ENCODE measurements at places on chromosomes 12 and 14. TPM values are rescaled to one million over a fixed set of nuclear protein-coding genes. Genes with fewer than 3 reads are reported as not detected.
A peak's percentile ranks its signal among the peaks of the same experiment; 100 is the strongest.

DNA sequence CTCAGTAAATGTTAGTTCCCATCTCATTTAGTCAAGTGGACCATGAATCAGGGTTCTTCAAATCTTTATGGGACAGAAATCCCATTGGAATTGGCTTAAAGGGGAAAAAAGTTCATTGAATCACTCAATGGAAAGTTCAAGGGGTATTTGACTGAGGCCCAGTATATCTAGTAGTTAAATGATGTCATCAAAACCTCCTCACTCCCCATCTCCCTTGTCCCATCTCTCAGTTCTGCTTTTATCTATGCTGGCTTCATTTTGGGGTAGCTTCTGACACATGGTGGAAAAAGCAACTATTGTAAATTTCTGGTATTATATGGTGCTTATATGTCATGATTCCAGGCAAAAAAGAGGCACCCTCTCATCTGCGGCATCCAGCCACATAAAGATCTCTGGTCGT is 51.9 kb downstream of the DAAM1 start:
- H3K36me3 ChIP-seq: 0 out of 2 replicates have a peak, but pooled peaks cover 5% of the 10 kb centered on the region
- peaks cover 13% of the 10 kb centered on the region for H3K4me1 ChIP-seq

GRCh38 chr12:105426766-105427165 is 96.3 kb downstream of the C12orf75 start:
- H3K27ac ChIP-seq: no peak overlapping the region
- no peaks in the 10 kb centered on the region for H3K27me3 ChIP-seq
- H3K4me3 ChIP-seq: no peak overlapping the region
- DNase-seq: no peak
- peaks cover 24% of the 10 kb centered on the region for H3K36me3 ChIP-seq

GRCh38 chr12:123990511-123990910 is 17.5 kb downstream of the ZNF664 start:
- peaks cover 43% of the 10 kb centered on the region for H3K4me1 ChIP-seq
- H3K27ac ChIP-seq: no peak overlapping the region
- H3K4me3 ChIP-seq: no peak overlapping the region
- H3K27me3 ChIP-seq: no peaks in the 10 kb centered on the region

DNA sequence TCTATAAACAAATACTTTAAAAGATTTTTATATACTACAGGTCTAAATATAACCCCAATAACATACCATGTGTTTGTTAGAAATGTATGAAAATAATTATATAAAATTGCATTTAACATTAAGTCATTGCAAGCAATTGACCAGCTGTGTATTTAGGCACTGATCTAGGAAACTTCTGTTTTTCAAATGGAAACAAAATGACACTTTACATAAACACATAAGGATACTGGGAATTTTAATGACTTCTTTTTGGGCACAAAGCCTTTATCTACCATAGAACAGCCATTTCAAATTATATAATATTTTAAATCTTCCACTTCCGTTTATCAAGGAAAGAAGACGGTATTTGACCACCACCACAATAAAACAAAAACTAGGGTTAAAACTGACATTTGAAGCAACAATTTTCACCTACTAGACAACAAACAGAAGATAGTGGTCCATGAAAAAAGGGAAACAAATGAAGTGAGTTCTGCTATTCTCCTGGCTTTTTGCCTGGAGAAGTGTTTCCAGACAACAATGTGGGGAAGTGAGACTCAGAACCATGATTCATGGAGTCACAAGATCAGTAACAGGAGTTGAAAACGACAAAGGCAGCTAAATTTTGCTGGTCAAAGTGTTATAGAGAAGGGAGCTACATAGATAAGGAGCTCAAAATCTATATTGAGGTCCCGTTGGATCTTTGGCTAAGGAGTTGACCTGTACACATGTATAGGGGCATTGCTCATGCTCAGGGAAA is 475.1 kb downstream of the TRHDE start:
- no peaks in the 10 kb centered on the region for H3K4me1 ChIP-seq
- H3K4me3 ChIP-seq: no peak overlapping the region
- no peak overlapping the region for H3K27ac ChIP-seq
- no peaks in the 10 kb centered on the region for H3K27me3 ChIP-seq
- no peaks in the 10 kb centered on the region for H3K36me3 ChIP-seq

DNA sequence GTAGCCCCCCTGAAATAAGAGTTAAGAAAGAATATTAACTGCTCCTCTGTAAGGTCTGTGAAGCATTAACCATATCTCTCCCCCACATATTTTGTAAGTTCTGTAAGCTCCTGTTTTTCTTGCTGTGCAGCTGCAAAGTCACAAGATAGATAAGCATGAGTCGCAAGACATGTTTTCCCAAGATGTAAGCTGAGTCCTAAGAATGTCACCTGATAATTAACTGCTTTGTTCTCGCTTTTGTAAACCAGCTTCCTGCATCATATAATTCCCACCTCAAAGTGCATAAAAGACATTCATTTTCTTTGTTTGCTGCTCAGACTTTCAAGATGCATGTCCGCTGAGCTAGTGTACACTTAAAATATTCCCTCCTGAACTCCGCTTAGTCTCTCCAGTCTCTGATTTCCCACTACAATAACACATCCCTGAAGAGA is 27.0 kb upstream of the PHC1 start:
- H3K4me3 ChIP-seq: no peak overlapping the region
- no peak for DNase-seq

DNA sequence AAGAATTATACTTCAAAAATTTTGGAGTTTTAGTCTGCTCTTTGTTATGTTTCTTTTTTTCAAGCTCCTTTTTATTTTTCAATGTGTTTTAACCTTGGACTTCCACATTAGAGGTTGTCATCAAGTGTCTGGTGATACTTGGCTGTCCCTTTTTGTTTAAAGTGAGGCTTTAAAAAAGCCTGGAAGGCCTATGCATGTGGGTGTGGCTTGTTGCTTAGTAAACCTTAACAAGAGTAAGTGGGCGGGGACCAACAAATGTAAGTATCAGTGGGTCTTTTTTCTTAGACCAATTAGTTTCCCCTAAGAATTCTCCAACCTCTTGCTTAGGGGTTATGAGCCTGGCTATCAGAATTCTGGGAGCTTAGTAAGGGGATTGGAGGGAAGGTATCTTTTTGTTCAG is 26.4 kb downstream of the HCFC2 start:
- peaks cover 15% of the 10 kb centered on the region for H3K4me1 ChIP-seq
- H3K36me3 ChIP-seq: peaks cover 28% of the 10 kb centered on the region
- H3K27me3 ChIP-seq: no peaks in the 10 kb centered on the region
- no peak overlapping the region for H3K27ac ChIP-seq
- DNase-seq: no peak

DNA sequence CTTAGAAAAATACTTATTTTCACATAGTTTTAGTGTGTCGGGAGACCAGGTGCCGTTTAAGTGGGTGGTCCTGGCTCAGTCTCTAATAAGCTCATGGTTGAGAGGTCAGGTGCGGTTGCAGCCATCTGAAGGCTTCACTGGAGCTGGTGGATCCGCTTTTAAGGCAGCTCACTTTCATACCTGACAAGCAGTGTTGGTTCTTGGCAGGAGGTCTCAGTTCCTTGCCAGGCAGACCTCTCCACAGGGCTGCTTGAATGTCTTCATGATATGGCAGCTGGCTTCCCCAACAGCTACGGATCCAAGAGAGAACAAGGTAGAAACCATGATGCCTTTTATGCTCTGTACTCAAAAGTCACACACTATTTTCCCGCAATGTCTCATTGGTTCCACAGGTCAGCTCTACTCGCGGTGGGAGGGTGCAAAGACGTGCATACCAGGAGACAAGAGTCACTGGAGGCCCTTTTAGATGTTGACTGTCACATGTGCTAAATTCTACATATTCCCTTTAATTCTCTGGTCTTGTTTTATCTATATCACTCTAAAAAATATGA is 8.0 kb upstream of the ZDHHC17 start:
- no peak for DNase-seq
- H3K4me1 ChIP-seq: peaks cover 18% of the 10 kb centered on the region
- no peaks in the 10 kb centered on the region for H3K27me3 ChIP-seq

Gene CIDEB
- total RNA-seq: 0.24 TPM

Gene IAPP
- not detected for total RNA-seq

Gene ULK1
- 21.9 TPM for total RNA-seq

Gene BMAL2
- total RNA-seq: 22.6 TPM

Gene TIGAR
- 45.4 TPM for total RNA-seq

DNA sequence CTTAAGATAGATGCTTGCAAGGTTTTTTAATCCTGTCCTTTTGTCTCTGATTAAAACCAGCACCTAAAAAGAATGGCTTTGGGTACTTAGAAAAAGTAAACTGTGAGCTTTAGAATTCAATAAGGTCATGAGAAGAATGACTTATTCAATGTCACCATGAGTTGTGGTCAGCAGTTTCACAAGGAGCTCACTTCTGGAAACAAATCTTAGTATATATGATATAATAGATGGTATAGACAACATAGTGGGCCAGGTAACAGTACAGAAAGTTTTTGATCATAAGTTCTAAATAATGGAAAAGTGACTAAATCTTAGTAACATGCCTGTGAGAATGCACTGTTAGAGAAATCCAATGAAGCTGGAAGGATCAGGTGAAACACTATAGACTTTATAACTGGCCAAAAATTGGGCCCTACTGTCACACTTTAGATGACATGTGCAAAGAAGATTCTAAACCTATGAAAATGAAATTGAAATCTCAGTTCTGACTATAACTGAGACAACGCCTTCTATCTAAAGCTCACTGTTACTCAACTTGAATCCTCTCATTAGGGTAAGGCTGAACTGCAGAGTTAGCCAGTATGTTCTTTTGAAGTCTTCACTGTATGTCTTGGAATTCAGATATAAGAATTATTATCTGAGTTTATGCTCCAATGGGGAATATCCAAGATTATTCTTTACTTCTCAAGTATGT is 42.4 kb upstream of the RAD51AP1 start:
- no peaks in the 10 kb centered on the region for H3K4me1 ChIP-seq
- H3K27me3 ChIP-seq: no peaks in the 10 kb centered on the region
- H3K4me3 ChIP-seq: no peak overlapping the region
- DNase-seq: no peak

GRCh38 chr14:92863286-92864080 is 59.5 kb upstream of the CHGA start:
- H3K36me3 ChIP-seq: no peaks in the 10 kb centered on the region
- DNase-seq: no peak
- no peak overlapping the region for H3K27ac ChIP-seq
- no peaks in the 10 kb centered on the region for H3K4me1 ChIP-seq
- H3K27me3 ChIP-seq: peaks cover 19% of the 10 kb centered on the region

DNA sequence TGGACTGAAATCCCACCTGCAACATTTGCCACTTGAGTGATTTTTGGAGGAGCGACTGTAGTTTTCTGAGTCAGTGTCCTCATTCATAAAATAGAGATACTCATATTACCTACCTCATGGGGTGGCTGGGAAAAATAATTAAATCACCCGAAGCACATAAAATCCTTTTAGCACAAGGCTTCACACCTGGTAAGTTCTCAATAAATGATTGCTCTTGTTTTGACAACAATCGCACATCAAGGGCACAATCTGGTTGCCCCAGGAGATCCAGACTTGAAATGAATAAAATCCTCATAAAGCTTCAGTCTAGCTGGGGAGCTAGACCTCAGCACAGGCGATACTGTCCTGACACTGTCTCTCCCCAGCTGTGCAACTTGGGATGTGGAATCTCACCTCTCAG is 76.0 kb upstream of the CCDC60 start:
- peaks cover 5% of the 10 kb centered on the region for H3K36me3 ChIP-seq
- no peak overlapping the region for H3K27ac ChIP-seq
- H3K4me3 ChIP-seq: no peak overlapping the region
- no peak for DNase-seq

GRCh38 chr14:72512281-72512680 is 381.6 kb downstream of the DPF3 start:
- no peak overlapping the region for H3K4me3 ChIP-seq
- peaks cover 18% of the 10 kb centered on the region for H3K4me1 ChIP-seq
- no peaks in the 10 kb centered on the region for H3K36me3 ChIP-seq
- no peak for DNase-seq
- peaks cover 15% of the 10 kb centered on the region for H3K27me3 ChIP-seq
- H3K27ac ChIP-seq: no peak overlapping the region

Gene ETFBKMT
- total RNA-seq: 2.2 TPM

DNA sequence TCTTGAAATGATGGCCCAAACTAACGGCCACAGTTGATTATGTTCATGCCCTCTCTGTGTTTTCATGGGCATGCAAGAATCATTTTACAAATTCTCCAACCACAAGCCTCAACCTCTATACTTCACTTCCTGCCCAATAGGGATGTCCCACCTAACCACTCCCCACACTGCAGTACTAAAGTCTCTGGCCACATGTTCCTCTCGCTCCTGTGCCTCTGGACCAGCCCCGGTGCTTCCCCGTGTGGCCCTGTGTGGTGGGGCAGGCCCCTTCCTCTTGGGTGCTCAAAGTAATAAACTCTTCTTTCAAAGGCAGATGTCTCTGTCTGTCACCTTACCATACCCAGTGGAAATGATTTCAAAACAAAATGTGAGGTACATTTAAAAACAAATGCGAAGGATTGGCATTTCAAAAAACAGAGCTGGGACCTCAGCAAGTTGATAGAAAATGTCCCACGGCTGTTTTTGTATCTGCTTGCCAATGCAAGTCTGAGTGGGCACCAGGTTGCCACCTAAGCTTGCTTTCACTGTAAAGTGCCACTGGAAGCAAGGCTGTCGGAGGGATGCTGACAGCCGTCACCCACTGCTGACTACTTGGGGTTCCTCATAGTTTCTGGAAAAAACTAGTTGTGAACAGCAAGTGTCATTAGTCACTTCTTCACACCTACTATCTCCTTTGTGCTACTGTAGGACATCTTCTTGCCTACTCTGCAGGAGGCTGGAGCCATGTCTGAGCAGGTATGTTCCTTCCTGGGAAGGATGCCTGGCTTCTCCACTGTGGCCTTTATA is 8.2 kb upstream of the SERPINA11 start:
- H3K27ac ChIP-seq: no peak overlapping the region
- peaks cover 5% of the 10 kb centered on the region for H3K36me3 ChIP-seq
- DNase-seq: no peak
- no peaks in the 10 kb centered on the region for H3K27me3 ChIP-seq
- H3K4me1 ChIP-seq: no peaks in the 10 kb centered on the region

Gene SETD3
- total RNA-seq: 47.1 TPM

- peaks cover 26% of the 10 kb centered on the region for H3K4me1 ChIP-seq
- H3K36me3 ChIP-seq: no peaks in the 10 kb centered on the region
- peak; percentile 94 for DNase-seq
Observed at GRCh38 chr12:10395390-10395998, 5.7 kb upstream of the KLRK1 start.

DNA sequence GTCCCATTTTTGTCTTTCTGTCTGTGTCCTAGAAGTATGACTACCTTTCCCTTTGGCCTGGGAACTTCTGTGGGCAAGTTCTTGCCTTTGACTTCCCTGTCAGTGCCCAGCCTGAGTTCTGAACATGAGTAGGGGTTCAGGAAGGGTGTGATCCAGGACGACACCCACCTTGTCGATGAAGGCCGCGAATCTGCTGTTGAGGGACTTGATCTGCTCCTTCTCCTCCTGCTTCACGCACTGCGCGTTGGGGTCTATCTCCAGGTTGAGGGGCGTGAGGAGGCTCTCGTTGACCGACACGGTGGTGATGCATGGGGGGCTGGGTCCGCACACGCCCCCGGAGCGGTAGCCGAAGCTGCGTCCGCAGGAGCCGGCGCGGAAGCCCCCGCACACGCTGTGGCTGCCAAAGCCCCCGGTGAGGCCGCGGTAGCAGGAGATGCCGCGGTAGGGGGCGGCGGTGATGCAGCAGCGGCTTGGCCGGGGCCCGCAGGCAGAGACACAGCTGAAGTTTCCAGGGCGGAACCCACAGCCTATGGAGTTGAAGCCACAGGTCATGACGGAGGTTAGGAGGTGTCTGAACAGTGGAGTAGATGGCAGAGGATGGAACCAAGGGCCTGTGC is at the start of gene KRT83:
KRT83 (minus strand) TSS at position 615 of the 617 bp plus-strand sequence; CDS start at position 552, 63 bp downstream.
- H3K4me1 ChIP-seq: no peaks in the 10 kb centered on the region
- no peak for DNase-seq
- H3K27me3 ChIP-seq: peaks cover 36% of the 10 kb centered on the region

Gene TMED10
- 409 TPM for total RNA-seq

Gene ASPG
- not detected for total RNA-seq
